Fibroblast of skin of left biceps (primary cell): ENCODE measurements at places on chromosomes 1 and 21.
A peak's percentile ranks its signal among the peaks of the same experiment; 100 is the strongest.

DNA sequence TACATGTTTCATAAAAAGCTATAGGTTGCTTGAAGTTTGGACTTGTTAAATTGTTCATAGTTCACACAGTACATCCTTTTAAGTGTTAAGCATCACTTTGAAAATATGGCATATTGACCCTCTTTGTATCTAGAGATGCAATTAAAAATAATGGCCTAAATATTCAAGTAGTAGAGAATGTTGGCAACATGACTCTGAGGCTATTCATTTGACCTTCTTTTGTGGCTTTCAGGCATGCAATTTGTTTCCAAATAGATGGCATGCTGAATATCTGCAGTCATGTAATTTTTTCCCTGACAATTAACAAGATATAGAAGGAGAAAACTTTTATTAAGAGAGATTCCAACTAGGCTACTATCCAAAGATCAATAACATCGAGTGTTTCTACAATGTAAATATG, 230.5 kb upstream of the ZRANB2 start:
- no peak for DNase-seq

GRCh38 chr1:12469493-12469892, 148.5 kb downstream of the DHRS3 start:
- no peak for DNase-seq

DNA sequence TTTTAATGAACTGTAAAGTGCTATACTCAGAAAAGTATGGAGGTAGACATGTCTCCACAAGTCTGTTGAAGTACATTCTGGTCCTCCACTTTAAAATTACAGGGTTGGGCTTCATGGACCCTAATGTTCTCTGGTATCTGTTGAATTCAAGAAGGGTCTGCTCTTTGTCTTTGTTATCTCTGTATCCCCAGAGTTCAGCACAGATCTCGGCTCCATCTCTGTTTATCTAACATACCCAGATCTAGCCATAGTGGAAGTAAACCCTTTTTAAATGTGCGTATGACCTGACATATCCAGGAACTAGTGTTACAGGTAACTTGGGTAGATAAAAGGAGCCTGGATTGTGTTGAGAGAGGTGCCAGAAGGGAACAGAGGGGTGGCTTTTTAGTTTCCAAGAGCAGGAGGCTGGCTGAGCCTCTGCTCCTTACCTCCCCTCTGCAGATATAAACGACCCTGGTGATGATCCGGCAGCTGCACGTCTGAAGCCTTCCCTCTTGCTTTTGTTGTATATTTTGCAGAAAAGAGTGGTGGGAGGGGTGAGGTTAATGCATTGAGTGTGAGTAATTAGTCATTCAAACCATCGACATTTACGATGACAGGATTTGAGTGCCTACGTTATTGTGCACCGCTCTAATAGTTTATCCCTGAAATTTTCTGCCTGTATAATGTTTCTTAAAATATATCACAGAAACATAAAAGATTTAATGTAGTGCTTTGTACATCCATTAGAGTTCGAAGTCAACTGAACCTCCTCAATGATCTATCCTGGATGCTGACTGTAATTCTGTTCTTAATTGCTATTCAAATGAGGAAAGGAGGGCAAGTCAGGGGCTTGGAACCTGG, 30.8 kb downstream of the ELAVL4 start:
- no peak for DNase-seq

GRCh38 chr1:47727051-47727696, 270.0 kb downstream of the TRABD2B start:
- no peak for DNase-seq

- no peak for DNase-seq
Measured at GRCh38 chr1:230206976-230207375, 139.9 kb downstream of the GALNT2 start.

GRCh38 chr1:60865166-60865565, 217.2 kb upstream of the NFIA start:
- no peak for DNase-seq

- peak; percentile 44 for DNase-seq
Measured at GRCh38 chr21:32328595-32328994, 29.9 kb downstream of the MRAP start.

GRCh38 chr1:58829866-58830265, 46.0 kb upstream of the JUN start:
- peak; percentile 61 for DNase-seq
